Central memory CD4-positive, alpha-beta T cell (primary cell): ENCODE measurements at places on chromosomes 3 and 15.
A peak's percentile ranks its signal among the peaks of the same experiment; 100 is the strongest.

DNA sequence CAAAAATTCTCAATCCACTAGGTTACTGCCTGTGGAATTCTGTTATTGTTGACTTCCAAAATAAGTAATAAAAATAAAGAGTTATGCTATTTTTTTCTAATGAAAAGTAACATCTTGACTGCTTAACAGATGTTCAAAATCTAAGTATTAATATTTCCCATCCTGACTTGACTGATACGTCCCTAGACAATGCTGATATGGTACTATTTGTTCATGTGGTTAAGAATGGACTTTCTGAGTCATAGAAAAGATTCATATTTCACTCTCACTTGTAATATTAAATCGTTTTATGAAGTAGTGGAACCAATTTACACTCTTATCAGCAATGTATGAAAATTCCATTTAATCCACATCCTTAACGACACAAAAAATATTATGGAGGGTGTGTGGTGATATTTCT is 104.8 kb upstream of the PLSCR5 start:
- no peak for DNase-seq

GRCh38 chr3:30314757-30315325 is 291.6 kb upstream of the TGFBR2 start:
- DNase-seq: no peak

- DNase-seq: no peak
Measured at GRCh38 chr3:126371096-126371705, 14.0 kb upstream of the KLF15 start.

DNA sequence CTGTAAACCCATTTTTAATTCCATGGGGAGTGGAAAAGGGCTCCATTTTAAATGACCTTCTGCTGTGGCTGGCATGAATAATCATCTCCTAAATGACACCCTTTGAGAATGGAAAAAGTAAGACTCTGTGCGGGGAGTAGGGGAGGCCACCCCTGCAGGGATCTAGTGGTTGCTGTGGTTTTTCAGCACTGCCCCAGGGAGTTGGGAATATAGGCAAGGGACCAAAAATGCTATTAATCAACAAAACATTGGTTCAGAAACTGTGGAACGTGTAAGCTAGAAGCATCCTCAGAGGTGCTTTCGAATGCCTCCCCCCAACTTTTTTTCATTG is 30.1 kb upstream of the ADAMTS7 start:
- no peak for DNase-seq

GRCh38 chr3:138408751-138409570 is 25.5 kb upstream of the ESYT3 start:
- DNase-seq: no peak

GRCh38 chr3:195801251-195802183 is 10.2 kb downstream of the MUC4 start:
- DNase-seq: no peak

GRCh38 chr15:58980351-58980939 is 7.0 kb upstream of the RNF111 start:
- peak; percentile 40 for DNase-seq

- no peak for DNase-seq
Measured at GRCh38 chr15:34665498-34666116, 82.2 kb upstream of the GOLGA8B start.

- DNase-seq: no peak
Measured at GRCh38 chr3:9747267-9747666, 2.5 kb upstream of the OGG1 start.

DNA sequence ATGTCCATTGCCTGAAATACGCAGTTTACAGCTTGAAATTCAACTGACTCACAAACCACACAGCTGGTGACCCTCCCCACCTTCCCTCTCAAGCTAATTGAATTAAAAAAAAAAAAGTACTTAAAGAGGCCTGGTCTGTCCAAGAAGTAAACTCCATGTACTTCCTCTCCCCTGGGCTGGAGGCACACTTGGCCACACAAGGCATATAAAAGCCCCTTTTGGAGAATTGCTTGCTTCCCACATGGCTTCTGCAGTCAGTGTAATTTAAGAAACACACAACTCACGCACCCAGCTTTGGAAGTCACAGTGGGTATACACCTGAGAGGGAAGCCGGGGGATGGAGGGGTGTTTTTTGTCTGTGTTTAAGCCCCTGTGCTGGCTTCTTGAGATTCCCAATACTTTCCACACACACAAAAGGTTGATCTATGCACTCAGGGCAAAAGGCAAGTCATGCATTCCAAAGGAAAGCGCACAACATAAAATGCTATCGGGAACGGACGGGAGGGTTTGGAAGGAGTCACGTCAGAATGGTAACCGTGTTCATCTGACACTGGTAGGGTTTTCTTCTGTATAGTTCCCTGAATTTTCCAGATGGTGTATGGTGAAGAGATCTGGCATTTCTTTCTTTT is 106.6 kb upstream of the ALDH1A3 start:
- DNase-seq: no peak

GRCh38 chr15:77546050-77546501 is 86.6 kb downstream of the LINGO1 start:
- DNase-seq: no peak

GRCh38 chr3:160941885-160942494 is 163.2 kb downstream of the B3GALNT1 start:
- peak; percentile 52 for DNase-seq

DNA sequence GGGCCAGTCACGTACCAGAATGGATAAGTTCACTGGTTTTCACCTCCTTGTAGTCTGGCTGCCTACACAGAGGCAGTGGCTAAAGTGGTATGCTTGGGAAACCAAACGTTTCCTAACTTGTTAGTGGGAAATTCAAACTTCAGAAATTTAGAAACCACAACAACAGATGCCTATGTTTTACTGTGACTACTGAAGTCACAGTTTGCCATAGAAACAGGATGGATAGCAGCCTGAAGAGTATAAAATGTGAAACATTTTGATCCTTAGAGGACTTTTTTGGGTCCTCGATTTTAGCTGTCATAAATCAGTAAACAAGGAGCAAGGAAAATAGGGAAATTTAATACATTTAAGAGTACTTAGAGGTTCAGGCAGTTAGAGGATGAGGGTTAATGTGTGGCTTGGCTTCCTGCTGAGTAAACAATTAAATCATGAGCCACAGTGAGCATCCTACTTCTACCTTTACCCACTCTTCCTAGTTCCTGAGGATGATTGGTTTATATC is 48.6 kb downstream of the CMSS1 start:
- no peak for DNase-seq

DNA sequence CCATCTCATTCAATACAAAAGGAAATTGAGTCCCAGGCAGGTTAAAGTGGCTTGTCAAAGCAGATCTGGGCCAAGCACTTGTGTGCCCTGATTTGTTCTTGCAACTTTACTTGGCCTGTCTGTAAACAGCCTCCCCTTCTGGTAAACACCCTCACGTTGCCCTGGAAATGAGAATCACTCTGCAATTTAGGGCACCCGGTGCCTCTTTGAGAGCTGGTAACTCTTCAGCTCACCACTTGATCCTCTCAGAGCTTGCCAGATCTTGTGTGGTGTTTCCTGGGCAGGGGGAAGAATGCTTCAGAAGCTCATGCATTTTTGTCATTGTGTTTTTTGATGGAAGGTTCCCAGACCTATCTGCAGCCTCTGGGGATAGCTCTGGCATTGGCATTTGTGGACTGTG is 11.3 kb downstream of the MED12L start:
- no peak for DNase-seq

DNA sequence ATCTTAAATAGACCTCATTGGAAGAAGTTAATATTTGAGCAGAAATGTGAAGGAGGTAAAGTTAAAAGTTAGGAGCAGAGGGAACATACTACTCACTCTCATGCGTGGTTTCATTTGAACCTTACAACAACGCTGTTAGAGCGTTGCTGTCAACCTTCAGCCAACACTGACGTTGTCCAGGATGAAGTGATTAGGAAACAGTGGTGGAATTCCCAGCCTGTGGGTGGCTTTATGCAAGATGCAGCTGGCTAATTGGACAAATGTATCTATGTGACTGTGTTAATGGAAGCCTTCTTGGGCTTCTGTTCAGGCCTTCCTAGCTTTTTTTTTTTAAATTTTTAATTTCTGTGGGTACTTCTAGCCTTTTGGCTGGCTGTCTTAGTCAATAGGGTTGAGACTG is 40.5 kb downstream of the PTPRG start:
- no peak for DNase-seq
